GM10248 (cell line): ENCODE measurements at places on chromosomes 6 and 20.

GRCh38 chr6:37202788-37203491 lies 33.0 kb downstream of the PIM1 start:
- DNase-seq: no peak

- DNase-seq: no peak
Measured at GRCh38 chr6:157893238-157893637, 70.2 kb downstream of the SNX9 start.

- DNase-seq: no peak
Measured at GRCh38 chr6:45434381-45434700, 56.6 kb upstream of the SUPT3H start.

DNA sequence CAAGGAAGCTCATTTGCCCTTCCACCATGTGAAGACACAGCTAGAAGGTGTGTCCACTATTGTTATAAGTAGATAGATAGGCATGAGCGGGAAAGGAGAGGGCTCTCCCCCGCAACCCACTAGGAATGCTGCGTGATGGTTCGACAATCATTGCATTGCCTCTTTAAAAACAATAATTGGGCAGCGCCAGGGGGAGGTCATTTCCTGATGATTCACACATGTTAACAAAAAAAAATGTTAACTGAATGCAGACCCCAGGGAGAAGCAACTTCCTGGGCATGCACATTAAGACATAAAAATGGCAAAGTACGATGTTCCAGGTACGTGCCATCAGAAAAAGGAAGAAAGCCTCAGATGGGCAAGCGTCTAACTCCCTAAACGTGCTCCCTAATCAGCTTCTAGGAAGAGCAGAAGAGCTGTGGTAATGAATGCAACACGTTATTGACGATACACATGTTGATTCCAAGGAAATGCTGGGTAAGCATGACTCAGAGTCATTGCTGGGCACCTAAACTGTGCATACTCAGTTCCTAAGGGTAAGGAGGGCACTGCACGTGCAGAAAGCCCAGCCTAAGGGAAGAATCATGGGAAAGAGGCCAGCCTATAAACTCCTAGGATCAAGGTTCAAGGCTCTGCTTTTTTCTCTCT lies 113.7 kb downstream of the FAM217A start:
- no peak for DNase-seq

DNA sequence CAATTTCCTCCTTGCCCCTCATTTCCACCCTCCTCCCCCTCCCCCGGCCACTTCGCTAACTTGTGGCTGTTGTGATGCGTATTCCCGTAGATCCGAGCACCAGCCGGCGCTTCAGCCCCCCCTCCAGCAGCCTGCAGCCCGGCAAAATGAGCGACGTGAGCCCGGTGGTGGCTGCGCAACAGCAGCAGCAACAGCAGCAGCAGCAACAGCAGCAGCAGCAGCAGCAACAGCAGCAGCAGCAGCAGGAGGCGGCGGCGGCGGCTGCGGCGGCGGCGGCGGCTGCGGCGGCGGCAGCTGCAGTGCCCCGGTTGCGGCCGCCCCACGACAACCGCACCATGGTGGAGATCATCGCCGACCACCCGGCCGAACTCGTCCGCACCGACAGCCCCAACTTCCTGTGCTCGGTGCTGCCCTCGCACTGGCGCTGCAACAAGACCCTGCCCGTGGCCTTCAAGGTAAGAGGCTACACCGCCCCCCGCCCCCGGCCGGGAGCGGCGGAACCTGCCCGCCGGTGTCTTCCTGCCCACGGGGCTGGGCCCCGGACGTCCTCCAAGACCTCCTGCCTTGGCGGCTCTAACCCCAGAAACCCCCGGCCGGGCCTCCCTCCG lies 44.9 kb upstream of the SUPT3H start:
- DNase-seq: peak; percentile 17

DNA sequence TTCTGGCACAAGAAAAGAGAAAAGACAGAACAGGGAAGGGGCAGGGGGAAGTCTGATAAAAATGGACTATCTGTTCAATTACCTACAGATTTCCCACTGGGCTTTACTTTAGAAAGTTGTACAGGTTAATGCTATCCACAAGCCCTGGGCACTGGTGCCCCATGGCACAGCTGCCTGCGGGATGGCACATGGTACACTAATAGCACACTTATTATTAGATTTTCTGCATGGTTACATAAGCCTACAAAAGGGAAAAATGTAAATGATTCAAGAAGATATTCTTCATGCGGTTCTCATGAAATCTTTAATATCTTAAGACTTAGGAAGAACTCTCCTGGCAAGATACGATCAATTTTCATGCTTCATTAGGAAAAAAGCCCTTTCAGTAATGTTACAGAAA lies 137.5 kb downstream of the GMPR start:
- DNase-seq: no peak

DNA sequence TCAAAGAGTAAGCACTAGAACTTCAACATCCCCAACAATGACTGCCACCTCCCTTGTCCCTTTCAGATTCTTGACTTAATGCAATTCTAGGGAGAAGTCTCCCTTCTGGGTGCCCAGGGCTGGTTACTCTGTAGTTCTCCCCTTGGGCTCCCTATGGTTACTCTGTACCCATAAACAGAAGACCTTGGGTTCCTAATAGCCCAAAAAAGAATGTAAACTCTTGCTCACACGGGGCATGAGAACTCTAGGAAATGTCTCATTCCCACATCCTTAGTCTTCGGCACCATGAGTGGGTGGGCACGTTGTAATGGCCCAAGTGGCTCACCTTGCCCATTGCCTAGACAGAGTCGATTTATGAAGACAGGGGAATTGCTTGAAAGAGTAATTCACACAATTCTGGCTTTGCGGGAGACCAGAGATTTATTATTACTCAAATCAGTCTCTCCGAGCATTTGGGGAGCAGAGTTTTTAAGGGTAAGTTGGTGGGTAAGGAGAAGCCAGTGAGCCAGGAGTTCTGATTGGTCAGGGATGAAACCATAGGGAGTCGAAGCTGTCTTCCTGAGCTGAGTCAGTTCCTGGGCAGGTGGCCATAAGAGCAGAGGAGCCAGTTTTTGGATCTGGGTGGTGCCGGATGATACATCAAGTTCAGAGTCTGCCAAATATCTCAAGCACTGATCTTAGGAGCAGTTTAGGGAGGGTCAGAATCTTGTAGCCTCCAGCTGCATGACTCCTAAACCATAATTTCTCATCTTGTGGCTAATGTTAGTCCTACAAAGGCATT lies 61.2 kb upstream of the SIRPG start:
- no peak for DNase-seq

GRCh38 chr20:58691773-58692578 lies 624 bp upstream of the NPEPL1 start:
- DNase-seq: no peak

DNA sequence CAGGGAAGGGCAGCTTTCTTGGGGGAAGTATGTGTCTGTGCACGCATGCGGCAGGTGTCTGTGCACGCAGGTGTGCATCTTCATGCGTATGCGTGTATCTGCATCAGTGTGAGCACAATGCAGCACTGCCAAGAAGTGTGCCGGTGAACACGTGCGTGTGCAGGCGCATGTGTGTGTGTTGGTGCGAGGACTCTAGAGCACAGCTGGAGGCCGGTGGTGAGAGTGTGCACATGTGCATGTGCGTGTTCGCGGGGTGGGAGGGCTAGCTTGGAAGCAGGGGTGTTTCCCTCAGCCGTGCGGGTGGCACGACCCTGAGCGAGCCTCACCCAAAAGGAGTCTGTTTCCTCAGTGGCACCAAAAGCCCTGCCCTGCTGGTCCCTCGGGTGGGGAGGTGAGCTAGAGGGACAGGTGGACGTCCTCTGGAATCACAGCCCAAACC lies 7.5 kb downstream of the SLC17A9 start:
- DNase-seq: no peak

DNA sequence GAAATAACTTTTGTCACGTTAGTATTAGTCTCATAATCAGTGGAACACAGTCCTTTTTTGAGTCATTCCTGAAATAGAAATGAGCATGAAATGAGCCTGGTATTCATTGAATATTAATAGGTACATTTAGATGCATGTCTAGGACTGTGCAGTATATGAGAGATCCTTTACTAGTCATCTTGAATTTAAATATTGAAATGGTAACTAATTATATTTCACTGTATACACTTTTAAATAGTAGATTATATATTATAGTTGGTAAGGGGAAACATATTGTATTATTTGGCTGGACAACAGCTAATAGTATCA lies 59.4 kb downstream of the RSPO3 start:
- no peak for DNase-seq

GRCh38 chr20:60261333-60261732 lies 303.1 kb downstream of the CDH26 start:
- no peak for DNase-seq

- no peak for DNase-seq
Measured at GRCh38 chr6:122833021-122833491, 44.0 kb downstream of the SMPDL3A start.

DNA sequence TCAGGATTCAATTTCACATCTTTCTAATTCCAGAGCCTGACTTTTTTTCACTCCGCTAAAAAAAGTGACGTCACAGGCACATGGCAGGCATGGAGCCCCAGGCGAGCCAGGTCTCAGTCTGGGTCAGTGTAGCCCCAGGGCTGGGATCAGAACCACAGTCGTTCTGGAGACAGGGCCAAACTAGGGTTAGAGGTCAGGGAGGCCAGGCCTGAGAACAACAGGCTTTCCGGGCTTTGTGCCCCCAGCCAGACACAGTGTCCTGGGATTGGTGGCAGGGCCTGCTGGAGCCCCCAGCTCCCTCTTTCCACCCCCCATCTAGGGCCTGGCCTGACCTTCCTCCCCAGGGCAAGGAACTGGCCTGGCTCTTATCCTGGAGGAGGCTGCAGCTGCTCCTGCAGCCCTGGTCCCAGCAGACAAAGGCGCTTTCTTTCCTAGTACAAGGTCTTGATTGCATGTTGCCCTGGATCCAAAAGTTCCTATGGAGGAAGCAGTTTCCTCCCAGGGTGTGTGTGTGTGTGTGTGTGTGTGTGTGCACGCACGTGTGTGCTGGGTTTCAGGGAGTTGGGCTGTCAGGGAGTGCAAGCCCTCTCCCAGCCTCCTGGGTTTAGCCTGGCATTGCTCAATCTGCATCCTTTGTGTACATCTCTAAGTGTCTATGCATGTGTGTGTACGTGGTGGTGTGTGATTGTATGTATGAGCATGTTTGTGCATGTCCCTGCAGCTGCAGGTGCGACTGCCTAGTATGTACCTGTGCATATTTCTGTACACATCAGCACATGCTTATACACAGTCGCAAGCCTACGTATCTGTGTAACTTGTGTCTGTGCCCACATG lies 26.5 kb upstream of the EMILIN3 start:
- DNase-seq: no peak

DNA sequence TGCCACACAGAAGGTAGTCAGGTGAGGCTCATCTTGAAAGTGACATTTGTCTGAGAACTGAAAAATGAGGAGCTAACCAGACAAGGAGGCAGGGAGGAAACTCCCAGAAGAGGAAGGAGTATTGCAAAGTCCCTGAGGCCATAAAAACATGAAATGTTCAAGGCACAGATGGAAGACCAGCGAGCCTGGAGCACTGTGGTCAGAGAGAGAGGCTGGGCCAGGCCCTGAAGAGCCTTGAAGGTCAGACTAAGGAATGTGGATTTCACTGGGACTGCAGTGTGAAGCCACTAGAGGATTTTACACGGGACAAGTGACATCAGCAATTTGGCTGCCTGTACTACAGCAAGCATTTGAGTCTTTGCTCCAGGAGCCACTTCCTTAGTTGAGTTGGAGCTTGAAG lies 21.1 kb upstream of the TMEM181 start:
- DNase-seq: no peak
